ENCODE measurements at places on chromosomes 13 and 19.

DNA sequence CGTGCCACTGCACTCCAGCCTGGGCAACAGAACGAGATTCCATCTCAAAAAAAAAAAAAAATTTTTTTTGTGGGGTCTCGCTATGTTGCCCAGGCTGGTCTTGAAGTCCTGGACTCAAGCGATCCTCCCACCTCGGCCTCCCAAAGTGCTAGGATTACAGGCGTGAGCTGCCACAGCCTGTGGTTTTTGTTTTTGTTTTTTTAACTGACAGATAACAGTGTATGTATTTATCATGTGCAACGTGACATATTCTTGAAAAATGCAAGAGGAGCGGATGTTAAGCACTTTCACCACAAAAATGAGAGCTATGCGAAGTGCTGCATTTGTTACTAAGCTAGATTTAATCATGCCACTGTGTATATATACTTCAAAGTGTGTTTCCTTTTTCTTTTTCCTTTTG, 49.0 kb downstream of the ARHGEF18 start:
- DNase-seq = no peak

- no peak for DNase-seq
Measured at GRCh38 chr13:49366841-49367240, 77.0 kb downstream of the CAB39L start.

DNA sequence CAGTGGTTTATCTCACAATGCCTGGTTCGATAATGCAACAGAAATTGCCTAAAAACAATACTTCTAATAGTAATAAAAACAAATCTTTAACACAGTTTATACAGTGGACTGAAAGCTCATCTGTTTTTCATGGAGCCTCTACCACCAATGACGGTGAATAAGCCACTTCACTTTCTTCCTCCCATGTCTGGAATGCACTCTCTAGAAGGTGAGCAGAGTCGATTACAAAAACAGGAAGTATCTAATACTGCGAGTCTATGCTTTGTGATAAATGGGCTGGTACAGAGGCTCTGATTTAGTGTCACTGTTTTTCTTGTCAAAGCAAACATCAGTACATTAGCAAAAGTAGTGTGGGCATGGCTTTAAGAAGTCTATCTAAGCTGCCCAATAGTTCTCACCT, 1348.6 kb upstream of the SLC10A2 start:
- no peak for DNase-seq

DNA sequence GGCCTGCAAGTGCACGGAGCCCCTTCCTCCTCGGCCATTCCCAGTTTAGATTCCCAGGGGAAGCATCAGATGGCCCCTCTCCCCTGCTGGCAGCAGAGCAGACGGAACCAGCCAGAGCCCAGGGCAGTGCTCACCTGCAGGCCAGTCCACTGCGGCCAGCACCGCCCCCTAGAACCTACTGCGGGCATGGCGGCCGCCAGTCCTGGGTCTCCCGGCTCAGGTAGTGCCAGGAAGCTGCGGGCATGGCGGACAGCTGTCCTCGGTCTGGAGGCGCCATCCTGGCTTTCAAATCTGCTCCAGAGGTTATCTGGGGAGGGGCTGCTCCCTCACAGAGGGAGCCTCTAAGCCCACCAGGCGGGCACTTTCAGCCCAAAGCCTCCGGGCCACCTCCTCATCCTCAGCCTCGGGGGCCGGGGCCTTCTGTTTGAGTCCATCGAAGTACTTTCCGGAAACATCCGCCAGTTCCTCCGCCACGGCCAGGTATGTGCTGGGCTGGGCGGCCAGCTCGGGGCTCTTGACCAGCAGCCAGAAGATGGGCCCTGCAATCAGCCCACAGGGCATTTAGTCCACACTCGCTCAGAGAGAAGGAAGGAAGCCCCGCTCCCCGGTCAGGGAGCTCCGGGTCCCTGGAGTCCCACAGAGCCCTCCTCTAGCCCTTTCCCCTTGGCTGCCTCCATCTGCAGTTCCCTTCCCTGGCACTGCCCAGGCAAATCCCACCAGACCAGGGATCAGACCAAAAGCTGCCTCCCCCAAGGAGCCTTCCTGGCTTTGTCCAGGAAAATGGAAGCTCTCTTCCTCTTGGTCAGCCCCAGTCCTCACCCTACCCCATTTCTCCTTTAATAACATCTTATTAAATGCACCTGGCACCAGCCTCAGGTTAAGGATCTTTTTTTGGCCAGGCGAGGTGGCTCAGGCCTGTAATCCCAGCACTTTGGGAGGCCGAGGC, 7.0 kb upstream of the GP6 start:
- DNase-seq = no peak

GRCh38 chr13:75628801-75629200, 7.3 kb upstream of the LMO7 start:
- no peak for DNase-seq

- DNase-seq = no peak
Measured at GRCh38 chr19:30743702-30744101, 371.5 kb downstream of the ZNF536 start.

GRCh38 chr13:47147812-47148119, 250.9 kb upstream of the HTR2A start:
- no peak for DNase-seq

GRCh38 chr19:13952154-13952930, at the start of gene DCAF15:
TSS of gene DCAF15 (plus strand) at chr19:13952509. CDS start at chr19:13952513, 4 bp downstream.
- DNase-seq = peak; percentile 89

DNA sequence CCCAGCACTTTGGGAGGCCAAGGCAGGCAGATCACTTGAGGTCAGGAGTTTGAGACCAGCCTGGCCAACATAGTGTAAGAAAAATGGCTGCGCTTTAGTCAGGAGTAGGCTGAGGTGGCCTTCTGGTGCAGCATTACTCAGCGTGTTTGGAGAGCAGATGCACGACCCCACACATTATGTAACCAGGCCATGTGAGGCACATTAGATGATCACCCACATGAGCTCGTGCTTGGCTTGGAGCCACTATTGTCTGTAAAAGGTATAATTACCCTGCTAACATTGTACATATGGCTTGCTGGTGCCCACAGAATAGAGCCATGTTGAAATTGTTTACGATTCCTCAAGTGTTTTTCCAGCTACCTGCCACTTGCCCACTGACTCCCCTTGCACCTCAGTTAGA, 24.0 kb upstream of the SCEL start:
- DNase-seq = no peak

GRCh38 chr13:74651121-74651520, 516.9 kb upstream of the KLF12 start:
- no peak for DNase-seq

GRCh38 chr13:73058432-73058735, 421 bp upstream of the KLF5 start:
- peak; percentile 98 for DNase-seq

DNA sequence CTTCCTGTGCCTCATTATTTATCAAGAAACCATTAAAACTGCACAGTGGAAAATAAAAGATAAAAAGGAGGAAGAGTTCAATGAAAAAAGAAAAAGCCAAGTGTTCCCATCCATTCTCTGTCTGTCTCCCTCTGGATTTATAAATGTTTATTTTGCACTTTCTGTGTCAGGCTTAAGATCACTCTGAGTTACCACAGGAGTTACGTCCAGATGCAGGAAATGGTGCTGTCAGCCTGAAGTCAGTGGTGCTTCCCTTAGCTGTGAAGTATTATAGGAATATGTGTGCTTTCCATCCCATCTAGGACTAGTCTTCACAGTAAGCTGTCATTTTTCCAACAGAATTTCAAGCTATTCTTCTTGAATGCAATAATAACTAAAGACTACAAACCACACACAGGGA, 420.2 kb downstream of the KCTD12 start:
- DNase-seq = no peak

DNA sequence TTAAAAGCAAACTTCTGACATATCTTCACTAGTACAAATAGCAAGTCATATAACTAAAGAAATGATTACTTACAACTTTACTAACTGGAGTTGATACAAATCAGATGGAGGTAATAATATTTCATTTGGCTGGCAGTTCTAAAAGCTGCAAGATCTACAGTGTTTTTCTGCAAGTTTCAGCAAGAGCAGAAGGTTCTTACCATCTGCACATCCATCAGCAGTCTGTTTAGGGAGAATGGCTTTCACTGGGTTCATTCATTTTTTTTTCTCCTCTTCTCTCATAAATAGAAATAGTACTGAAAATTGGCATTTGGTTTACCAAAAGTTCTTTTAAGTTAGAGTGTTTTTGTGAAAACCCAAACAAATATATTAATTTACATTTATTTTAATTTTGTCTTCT, 3.1 kb upstream of the SHISA2 start:
- DNase-seq = no peak

DNA sequence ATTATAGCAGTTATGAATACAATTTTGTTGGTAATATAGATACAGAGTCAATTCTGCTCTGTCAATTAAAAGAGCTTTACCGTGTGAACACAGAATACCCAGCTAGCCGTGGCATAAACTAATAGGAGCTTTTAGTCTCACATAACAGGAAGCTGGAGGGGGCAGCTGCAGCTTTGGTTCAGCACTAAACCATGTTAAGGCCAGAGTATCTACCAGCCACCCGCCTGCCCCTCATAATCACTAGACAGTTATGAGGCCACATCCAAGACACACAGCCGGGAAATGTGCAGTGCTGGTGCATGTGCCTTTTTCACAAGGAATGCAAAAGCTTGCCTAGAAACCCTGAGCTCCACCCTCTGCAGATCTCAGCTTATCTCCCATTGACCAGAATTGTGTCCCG, 62.3 kb downstream of the SGCG start:
- no peak for DNase-seq

DNA sequence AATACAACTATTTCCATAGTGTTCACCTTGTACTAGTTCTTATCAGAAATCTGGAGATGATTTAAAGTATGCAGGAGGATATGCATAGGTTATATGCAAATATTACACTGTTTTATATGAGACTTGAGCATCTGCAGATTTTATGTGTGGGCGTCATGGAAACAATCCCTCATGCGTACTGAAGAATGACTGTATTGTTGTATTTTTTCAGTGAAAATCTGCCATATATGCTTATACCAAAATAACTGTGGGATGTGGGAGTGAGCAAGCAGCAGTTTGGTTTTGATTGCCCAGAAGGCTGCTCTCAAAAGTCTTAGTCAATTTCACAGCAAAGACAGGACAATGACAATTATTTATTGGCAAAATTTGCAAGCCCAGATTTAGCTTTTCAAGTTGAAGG, 238.8 kb upstream of the PCDH20 start:
- no peak for DNase-seq

- no peak for DNase-seq
Measured at GRCh38 chr19:19425170-19425875, 19.8 kb downstream of the GATAD2A start.

GRCh38 chr19:55585658-55586339, 5.2 kb upstream of the ZNF579 start:
- peak; percentile 84 for DNase-seq

DNA sequence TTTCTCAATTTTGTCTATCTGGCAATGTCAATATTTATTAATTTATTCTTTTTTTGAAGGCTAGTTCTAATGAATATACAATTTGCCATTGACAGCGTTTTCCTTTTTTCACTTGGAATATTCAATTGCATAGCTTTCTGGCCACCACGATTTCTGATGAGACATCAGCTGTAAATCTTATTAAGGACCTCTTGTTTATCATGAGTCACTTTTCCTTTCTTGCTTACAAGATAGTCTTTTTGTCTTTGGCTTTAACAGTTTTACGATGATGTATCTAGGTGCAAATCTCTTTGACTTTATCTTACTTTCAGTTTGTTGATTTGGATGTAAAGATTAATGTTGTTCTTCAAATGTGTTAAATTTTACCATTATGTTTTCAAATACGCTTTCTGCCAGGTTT, 991.6 kb upstream of the SLC10A2 start:
- DNase-seq = no peak

DNA sequence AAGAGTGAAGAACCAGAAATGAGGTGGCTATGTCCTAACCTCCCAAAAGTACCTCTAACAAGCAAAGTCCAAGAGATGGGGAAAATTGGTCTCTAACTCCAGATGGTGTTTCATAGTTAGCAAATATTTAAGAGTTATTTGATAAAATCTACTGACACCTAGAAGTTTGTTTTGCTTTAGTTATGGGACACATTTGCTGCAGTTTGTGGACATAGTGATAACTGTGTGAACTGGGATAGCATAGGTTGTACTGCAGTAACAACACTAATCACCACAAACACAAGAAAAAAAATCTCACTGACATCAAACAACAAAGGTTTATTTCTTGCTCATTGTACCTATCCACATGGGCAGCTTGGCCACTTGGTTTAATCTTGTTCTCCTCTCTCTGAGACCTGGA, 965.0 kb upstream of the SPRY2 start:
- DNase-seq = no peak

GRCh38 chr13:90719461-90719860, 628.0 kb upstream of the MIR17HG start:
- no peak for DNase-seq

- DNase-seq = no peak
Measured at GRCh38 chr13:30308548-30308947, 1.2 kb upstream of the KATNAL1 start.

- no peak for DNase-seq
Measured at GRCh38 chr19:4372165-4373012, 28.0 kb downstream of the SH3GL1 start.

DNA sequence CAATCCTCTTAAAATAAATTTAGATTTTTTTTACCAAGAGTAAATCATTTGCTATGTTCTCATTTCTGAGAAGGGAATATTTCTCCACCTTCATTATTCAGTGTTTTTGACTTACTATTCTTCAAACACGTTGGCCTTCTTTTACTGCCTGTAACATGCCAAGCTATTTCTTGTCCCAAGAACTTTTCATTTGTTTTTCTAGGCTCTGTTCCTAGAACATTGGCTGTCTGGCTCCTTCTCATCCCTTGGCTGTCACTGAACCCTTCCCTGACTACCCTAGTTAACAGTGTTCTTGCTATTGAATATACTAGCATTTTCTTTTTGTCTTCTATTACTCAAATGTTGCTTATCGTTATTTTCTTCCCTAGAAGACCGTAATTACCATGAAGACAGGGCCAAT, 248.1 kb downstream of the ITGBL1 start:
- DNase-seq = no peak

DNA sequence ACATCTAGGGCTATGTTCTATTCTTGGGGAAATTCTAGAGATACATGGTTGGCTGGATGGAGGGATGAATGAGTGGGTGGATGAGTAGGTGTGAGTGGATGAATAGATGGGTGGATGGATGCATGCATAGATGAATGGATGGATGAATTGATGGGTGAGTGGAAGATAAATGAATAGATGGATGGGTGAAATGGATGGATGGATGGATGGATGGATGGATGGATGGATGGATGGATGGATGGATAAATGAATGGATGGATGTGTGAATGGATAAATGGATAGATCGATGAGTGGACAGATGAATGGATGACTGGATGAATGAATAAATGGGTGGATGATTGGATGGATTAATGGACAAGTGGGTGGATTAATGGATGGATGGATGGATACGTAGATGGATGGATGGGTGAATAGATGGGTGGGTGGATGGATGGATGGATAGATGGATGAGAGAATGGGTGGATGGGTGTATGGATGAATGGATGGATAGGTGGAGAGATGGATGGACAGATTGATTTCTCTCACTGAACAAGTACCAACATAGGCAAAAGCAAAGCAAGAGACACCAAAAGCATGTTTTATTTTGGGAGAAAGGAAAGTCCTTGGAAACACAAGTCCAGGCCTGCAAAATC, 143.2 kb downstream of the TSHZ3 start:
- no peak for DNase-seq

Measured in NCI-H187 (cell line).